ENCODE measurements at places on chromosomes 7 and 10.

GRCh38 chr7:102424129-102424551 is 9.2 kb upstream of the ORAI2 start:
- no peak for DNase-seq

DNA sequence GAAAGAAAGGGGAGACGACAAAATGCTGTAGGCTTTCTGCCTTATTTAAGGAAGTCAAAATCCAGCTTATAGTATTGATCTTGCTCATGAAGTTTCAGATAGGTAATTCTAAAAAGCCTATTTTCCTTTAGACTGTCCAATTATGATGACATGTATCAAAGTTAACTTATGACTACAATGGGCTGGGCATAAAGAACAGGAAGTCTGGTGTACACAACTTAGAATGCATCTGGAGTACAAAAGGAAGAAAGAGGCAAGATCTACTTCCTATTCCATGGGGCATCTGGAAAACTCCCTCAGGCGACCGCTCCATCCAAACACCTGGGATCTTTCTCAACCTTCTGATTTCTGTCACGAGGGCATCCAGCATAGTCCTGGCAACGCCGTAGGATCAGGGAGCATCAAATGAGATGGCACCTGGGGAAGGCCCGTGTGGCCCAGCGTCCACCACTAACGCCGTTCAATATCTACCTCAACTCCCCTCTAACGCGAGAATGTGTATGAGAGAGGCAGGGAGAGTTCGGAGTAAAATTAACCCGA is 512 bp downstream of the FAM24B start:
- peak; percentile 28 for DNase-seq

DNA sequence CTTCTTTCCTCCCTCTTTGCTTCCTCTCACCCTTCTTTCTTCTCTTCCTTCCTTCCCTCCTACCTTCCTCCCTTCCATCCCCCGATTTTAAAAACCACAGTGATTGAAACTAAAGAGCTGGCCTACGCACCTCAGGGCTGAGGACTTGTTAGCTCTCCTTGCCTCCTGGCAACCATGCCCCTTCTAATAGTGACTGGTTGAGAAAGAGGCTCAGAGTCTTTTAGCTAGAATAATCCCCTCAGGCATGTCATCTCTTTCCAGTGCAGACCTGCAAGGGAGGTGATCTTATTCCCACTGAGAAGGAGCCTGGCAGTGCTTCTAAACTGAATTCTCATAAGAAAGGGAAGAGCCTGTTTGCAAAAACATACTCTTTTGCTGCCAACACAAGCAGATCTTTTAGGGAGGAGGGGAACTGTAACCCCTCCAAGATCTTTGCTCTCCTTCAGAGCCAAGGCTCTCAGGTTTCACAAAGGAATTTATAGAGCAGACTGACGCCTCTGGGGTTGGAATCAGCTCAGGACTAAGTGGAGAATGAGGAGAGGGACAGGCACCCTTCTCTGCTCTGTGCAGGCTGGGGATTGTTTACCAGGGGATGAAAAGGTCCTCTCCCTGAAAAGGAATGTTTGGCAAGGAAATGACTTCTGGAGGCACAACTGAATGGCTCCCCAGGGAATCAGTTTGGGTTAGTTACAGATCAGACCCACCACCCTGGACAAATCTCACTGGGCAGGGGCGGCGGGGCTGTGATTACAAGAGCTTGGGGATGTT is 9.4 kb upstream of the ANKRD1 start:
- DNase-seq = peak; percentile 52

DNA sequence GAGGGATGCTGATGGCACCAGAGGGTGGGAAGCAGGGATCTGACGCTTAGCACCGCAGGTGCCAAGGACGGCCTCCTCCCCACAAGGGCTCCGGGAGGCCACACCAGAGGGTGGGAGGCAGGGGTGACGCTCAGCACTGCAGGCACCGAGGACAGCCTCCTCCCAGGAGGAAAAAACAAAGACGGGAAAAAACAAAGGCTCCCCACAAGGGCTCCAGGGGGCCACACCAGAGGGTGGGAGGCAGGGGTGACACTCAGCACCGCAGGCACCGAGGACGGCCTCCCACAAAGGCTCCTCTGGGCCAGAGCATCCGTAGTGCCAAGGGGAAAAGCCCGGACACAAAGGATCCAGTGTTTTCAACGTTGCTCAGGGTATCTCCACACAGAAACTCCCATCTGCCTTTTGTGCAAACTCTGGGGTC is 25.6 kb downstream of the DIP2C start:
- DNase-seq = no peak

GRCh38 chr10:88680958-88681357 is 16.7 kb downstream of the LIPF start:
- DNase-seq = no peak

GRCh38 chr7:30984359-30985107 is 20.8 kb downstream of the GHRHR start:
- no peak for DNase-seq

DNA sequence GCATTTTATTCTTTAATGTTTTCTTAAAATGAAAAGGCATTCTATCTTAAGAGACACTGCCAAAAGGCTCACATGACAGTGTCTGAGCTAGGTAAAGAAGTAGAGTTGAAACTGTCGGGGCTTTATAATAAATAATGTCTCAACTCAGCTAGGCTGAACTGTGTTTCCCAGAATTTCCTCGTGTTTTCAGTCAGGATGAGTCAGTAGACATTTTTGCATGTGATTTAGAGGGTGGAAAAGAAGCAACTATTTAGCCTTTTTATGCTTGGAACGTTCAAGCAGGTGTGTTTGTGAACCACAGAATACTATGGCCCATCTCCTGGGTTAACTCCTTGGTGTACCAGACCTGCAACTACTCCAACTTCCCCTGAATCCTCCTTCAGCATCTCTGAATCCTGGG is 23.4 kb upstream of the LIPA start:
- DNase-seq = no peak

GRCh38 chr7:156156734-156157408 is 344.6 kb upstream of the SHH start:
- peak; percentile 66 for DNase-seq

DNA sequence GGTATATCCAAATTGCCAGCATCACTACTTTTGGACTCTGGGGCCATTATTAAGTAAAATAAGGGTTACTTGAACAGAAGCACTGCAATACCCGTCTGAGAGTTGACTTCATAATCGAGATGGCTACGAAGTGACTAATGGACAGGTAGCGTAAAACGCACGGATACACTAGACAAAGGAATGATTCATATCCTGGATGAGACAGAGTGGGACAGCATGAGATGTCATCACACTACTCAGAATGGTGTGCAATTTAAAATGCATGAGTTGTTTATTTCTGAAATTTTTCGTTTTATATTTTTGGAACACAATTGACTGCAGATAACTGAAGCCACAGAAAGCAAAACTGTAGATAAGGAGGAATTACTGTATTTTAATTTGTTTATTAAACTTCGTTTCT is 421.5 kb upstream of the LRGUK start:
- DNase-seq = peak; percentile 86

DNA sequence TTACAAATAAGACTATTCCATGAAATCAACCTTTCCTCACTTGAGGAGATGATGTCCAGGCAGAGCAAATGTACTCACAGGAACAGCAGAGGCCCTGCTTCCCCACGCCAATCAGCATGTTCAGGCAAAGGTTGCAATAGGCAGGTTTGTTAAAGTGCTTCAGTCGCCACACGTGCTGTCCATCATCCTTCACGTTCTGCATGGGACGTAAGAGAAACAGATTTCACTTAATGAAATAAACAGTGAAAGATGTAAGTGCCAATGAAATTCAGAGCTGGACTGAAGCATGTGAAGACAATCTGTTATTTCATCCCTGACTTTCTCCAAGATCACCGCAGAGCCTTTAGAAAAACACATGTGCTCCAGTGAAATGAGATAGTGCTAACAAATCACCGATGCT is 217.4 kb downstream of the DGKB start:
- no peak for DNase-seq

DNA sequence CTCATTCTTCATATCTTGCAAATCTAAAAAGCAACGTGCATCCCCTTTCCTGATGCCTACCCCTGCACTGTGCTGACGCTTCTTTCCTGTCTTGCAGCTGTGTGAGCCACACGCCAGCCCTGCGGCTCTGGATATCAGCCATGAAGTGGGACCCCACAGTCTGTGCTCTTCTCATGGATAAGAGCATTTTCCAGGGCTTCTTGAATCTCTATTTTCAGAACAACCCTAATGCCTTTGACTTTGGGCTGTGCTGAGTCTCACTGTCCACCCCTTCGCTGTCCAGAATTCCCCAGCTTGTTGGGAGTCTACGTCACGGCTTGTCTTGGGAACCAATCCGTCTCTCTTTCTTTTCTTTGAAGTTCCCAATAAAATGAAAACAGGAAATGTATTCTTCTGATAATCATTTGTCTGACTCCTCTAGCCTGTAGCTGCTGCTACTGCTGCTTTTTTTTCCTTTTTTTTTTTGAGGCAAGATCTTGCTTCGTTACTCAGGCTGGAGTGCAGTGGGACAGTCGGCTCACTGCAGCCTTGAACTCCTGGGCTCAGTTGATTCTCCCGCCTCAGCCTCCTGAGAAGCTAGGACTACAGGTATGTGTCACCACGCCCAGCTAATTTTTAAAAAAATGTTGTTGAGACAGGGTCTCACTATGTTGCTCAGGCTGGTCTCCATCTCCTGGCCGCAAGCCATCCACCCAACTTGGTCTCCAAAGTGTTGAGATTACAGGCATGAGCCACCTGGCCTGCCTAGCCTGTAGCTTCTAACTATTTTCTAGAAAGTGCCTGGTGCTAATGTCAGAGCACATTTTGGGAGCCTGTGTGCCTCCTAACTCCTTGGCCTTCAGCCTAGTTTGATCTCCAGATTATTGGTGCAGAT is 30.3 kb downstream of the GSTO2 start:
- DNase-seq = no peak

DNA sequence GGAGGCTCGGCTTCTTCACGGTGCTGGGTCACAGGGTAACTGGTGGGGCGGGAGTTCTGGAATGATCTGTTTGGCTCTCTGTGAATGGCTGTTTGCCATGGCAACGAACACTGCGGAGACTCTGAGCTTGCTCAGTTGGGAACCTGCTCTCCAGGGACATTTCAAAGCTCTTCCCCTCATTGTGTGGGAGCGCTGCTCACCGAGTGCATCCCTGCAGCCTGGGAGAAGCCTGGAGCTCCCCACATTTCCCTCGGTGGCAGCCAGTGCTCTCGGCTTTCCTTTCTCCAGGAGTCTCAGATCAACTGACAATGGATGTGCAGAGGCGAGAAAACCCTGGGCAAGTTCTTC is 57.6 kb upstream of the CACUL1 start:
- DNase-seq = no peak

- DNase-seq = no peak
These were observed 1.5 kb downstream of the LZTS2 start for GRCh38 chr10:101000915-101001658.

GRCh38 chr10:110083884-110084283 is 76.1 kb downstream of the ADD3 start:
- peak; percentile 20 for DNase-seq

DNA sequence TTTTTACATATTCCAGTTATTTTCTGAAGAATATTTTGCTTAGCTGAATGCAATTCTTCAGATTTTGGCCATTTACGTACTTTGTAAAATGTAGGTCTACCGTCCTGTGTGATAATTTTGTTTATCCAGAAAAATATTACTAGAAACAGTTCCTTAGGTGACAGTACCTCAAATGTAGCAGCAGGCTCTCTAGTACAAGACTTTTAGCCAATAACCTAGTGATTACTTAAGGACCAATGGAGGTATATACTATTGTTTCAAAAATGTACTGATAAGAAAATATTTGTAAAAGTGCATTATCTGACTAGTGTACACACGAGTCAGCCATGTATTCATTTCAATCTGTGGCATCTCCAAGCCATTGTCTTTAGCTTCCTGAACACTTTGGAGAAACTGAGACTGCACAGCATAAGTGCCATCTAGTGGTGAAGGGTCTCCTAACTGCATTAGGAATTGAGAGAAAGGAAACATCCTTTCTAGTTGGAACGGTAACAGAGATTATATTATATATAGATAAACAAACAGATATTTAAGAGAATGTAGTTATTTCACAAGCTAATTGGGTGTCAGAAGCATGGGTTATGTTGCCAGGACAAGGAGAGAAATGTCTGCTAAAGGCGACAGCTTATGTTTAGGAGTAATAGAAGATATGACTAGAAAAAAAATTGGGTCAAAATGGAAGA is 23.7 kb downstream of the RTKN2 start:
- peak; percentile 67 for DNase-seq

GRCh38 chr7:20504060-20504459 is 111.4 kb upstream of the ABCB5 start:
- no peak for DNase-seq

- DNase-seq = no peak
These were observed 4.6 kb downstream of the AKR1B1 start for GRCh38 chr7:134454277-134454676.

DNA sequence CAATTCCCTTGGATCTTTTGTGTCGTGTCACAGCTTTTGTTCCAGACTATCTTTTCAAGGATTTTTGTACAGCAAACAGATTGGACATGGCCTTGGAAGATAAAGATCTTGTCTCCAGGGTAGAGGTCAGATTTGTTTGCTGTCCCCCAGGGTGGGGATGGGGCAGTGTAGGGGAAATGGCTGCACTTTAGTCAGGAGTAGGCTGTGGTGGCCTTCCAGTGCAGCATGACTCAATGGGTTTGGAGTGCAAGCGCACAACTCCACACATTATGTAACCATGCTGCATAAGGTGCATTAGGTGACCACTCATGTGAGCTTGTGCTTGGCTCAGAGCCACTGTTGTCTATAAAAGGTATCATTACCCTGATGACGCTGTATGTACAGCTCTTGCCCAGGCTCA is 23.9 kb upstream of the ADAMTS14 start:
- DNase-seq = no peak

GRCh38 chr10:86391986-86392722 is 25.6 kb upstream of the GRID1 start:
- no peak for DNase-seq

DNA sequence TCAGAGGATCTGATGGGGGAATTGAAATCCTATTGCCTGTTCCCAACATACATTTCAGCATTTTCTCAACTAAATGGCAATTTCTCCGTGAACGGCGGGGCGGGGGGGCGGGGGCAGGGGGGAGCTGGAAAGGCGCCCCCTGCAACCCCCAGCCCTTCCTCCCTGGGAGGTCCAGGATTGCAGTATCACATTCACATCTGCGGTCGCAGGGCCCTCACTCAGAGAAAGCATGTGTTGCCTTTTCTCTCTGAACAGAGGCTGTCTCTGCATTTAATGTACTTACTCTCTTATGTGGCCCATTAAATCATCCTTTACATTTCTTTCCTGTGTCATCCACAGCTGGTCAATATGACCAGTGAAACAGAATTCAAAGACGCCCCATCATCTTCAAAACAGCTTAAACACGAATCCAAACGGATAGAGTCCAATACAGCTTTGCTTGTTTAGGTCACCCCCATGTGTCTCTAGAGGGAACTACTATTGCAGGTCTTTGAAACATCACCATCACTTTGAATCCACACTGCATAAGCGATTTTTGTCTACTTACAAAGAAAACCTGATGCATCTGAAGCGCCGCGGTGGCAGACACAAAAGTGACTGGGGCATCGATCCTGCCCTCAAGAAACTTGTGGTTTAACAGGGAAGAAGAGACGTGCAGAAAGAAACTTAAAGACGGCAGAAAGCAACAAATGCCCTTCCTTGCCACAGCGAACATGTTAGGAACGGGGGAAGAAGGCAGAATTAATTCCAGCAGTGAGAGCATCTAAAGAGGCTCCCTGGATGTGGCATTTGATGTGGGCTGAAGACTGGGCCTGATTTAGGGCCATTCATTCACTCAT is 17.0 kb upstream of the ECHDC3 start:
- DNase-seq = peak; percentile 71
